Stimulated activated CD4-positive, alpha-beta T cell treated with anti-CD3 and anti-CD28 coated beads, Interleukin-12 subunit alpha, Interleukin-12 subunit beta, amount 100 ng/mL, for 4 hours (primary cell): ENCODE measurements at places on chromosomes 6 and 20.
A peak's percentile ranks its signal among the peaks of the same experiment; 100 is the strongest.

DNA sequence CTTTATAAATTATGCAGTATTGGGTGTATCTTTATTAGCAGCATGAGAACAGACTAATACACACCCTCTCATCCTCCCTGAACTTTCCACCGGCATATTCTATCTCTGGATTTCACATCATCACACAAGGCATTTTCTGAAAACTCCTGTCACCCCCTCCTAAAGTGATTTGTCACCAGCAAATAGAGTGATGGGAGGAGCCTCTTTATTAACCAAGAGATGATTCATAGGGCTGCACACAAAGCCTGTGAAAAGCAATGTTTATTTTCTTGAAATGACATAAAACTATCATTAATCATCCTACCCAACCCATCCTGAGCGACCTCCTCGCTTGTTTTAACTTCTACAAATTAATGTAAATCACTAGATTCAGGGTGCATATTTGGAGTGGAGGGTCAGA lies 394.7 kb upstream of the SULF2 start:
- no peak for DNase-seq

DNA sequence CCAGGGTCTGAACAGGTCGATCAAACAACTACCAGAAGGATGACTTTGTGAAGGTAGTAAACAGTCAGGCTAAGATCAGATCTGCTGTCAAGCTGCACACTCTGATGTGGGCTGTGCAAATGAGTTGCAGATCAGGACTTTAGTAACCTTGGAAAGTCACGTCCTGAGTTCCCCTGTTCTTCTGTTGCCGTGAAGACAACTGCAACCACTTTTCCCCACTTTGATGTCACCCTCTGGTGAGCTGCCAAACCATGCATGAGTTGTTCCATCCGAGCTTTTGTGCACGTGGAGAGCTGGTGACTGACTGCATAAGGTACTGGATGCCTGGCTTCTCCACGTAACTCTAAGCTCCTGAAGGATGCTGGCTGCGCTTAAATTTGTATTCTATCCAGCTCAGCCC lies 111.0 kb downstream of the CD83 start:
- peak; percentile 13 for DNase-seq

DNA sequence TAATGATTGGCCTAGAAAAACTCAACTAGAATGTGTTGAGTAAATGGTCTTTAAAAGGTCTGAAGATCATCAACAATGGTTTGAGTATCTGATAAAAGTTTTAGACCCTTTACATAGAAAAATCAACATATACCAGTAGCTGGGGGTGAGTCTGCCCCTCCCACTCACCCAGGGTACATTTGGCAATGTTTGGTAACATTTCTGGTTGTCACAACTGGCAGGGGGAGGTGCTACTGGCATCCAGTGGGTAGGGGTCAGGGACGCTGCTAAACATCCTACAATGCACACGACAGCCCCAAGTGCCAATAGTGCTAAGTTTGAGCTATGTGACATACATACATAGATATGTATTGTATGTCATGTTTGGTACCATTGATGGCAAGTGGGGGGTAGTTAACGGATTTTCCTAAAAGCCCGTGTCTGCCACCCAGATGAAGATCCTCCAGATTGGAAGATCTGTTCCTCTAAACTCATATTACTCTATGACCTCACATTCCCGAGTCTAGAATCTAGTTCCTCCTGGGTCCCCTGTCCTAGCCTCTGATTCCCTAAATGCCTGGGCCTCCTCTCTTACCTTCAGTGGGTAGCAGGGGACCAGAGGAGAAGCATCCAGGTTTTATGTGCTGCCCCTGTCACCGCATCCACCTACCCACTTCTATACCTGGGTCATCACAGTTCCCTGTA lies 2.5 kb upstream of the MMP9 start:
- no peak for DNase-seq

DNA sequence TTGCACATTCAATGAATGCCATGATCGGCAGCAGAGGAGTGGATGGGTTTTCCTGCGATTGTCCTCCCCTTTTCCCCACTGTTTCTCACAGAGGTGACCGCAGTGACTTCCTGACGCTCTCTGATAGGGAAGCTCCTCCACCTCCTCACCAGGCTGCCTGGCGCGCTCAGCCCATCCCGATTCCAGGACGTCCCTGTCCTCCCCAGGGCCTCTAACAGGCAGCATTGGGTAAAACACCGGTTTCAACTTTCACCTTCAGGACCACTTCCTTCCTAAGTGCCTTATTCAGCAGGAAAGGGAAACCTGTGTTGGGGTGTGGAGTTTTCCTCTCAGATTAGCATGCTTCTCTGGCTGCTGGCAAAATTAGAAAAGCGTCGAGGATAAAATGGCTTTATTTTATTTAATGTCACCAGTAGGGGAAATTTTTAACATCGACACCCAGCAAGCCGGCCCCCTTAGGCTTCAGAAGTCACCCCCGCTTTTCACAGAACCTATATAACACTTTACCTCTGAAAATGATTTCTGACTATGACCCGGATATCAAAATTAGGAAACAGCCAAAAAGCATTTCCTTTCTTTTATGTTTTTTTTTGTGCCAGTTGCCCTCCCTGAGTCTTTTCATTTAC lies 570.4 kb upstream of the GJE1 start:
- DNase-seq, result peak; percentile 1

GRCh38 chr6:12147557-12148316 lies 135.6 kb downstream of the HIVEP1 start:
- no peak for DNase-seq

- DNase-seq, result no peak
Observed at GRCh38 chr20:59624401-59624800, 20.1 kb downstream of the PHACTR3 start.

DNA sequence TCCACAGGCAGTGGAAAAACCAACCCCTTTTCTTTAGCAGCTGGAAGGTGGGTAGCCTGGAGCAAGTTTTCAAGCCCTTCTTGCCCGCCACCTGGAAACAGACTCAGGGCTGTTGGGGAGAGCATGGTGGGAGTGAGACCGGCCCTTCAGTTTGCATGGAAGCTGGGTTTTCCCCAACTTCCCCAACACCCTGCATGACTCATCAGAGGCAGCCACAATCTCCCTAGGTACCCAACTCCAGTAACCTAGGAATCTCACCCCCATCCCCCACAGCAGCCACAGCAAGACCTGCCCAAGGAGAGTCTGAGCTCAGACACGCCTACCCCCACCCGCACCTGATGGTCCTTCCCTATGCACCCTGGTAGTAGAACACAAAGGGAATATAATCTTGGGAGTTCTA lies 86.3 kb upstream of the IRAK1BP1 start:
- no peak for DNase-seq

DNA sequence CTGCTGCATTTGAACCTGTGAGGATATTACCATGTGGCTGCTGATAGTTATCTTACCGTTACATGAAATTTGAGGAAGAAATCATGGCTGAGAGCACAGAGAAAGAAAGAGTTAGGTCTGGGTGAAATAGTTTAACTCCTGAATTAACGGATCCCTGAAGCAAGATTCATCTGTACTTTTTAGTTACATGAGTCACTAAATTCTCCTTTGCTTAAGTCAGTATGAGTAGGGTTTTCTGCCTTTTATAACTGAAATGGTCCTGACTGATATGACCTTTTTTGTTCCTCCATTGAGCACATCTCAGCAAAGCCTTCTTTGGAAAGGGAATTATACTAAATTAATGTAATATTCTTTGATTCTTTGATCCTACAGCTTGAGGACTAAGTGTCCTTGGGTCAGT lies 333.3 kb upstream of the ZFP64 start:
- no peak for DNase-seq

GRCh38 chr20:50187403-50188051 lies 3.1 kb upstream of the CEBPB start:
- no peak for DNase-seq

- DNase-seq, result no peak
Observed at GRCh38 chr20:62358171-62359042, 8.7 kb downstream of the LAMA5 start.

DNA sequence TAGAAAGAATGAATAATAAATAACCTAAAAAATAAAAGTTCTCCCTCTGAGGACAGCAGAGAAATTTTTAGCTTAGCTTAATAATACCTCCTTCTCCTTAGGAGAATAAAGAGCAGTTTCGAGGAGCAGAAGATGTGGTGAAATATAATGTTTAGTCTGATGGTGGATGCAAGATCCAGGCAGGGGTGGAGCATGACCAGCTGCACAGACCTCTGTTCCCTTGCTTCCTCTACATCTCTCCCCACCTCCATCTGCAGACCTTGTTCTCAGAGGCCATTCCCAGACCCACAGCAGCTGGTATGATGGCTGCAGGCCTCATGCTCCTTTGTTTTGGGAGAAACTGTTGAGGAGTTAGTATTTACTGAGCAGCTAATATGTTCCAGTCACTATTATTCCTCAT lies 1.5 kb downstream of the BTN3A2 start:
- DNase-seq, result no peak

DNA sequence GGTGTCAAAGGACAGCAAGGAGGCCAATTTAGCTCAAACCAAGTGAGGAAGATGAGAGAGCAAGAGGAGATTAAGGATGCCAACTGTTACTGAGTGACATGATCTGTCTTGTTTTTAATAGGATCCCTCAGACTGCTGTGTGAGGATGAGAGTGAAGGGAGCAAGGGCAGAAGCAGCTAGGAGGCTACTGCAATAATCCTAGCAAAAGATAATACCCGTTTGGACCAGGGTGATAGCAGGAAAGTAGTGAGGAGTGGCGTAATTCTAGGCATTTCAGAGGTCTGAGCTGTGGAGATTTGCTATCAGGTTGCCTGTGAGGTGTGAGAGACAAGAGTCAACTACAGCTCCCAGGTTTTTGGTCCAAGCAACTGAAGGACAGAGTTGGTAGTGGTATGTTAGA lies 14.7 kb downstream of the UBE2V1 start:
- DNase-seq, result no peak

DNA sequence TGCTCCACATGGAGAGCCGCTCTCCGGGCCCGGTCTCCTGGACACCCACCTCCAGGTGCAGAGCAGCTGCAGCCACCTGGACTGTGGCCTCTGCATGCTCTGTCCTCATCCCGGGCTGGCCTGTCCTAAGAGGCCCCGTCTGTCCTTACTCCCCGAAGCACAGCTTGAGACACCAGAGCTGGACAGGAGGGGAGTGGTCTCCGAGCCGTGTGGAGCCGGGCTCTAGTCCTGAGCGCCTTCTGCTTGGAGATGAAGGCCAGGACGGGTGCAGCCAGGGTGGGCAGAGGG lies 6.7 kb upstream of the NTSR1 start:
- DNase-seq, result no peak

GRCh38 chr6:88047510-88048150 lies at the start of gene SPACA1:
Gene SPACA1, plus strand, starts transcription at chr6:88047841. Its CDS starts 65 bp downstream, at chr6:88047906.
- no peak for DNase-seq

DNA sequence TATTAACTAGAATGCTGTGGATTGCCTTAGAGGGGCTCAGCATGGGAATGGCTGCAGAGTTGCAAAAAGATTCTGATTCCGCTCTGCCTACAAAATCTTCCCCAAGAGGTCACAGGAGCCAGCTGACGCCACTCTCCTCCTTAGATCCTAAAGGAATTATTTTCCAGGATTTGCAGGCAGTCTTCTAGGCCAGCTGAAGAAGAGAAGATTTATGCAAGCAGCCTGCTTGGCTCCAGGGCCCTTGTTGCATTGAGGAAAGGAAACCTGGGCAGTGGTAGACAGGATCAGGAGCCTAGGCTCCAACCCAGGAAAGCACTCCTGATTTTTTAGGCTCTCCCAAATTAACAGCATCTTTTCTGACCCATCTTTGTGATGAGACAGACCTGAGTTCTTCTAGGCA lies 245.8 kb downstream of the PKHD1 start:
- no peak for DNase-seq

- DNase-seq, result peak; percentile 30
Observed at GRCh38 chr20:52312132-52312729, 120.7 kb upstream of the ZFP64 start.

DNA sequence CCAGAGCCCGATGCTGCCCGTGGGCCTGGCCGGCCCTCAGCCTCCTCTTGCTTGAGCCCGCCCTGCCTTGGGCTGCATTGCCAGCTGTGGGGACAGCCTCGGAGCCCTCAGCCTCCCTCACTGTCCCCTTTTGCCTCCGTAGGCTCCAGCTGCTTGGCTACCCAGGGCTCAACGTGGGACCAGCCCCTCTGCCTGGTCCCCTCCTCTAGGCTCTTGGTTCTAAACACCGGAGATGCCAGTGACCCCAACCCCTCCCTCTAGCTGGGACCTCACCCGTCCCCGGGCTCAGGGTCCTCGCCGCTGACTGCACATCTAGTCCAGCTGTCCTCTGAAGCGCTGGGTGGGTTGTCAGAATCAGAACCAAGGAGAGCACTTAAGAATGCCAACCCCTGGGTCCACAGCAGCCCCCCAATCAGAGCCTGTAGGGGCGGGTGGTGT lies 345.2 kb downstream of the ZFAND3 start:
- DNase-seq, result no peak

DNA sequence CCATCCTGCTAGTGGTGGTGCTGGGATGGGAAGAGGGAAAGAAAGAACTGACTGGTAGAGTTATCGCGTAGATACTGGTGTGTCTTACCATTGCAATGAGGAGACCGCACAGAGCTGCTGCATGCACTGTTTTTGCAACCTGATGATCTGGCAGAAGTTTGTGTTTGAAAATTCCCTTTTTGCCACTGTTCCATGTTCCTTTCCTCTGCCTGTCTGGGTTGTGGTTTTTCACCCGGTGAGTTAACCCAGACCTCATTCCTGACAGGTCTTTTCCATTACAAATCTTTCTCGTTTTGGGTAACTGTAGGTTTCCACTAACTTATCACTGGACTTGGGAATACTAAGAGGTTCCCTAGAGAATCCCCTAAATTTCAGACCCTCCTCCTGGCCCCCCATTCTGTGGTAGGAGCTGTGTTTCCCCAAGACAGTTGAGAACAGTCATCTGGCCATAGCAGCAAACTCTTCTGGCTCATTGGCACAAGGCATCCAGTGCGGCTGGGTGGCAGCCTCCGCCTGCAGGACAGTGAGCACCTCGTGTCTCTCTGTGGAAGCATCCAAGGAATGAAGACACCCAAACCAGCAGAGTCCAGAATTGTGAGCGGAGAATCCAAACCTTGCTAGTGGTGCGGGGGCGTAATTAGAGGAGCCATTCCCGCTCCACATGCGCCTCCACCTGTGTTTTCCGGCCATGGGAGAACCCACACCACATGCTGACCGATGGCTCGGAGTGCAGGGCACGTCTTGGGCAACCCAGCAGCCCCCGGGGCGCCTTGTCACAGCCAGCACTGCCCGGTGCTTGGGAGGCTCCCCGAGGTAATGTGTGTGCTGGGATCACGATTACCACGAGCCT lies 32.8 kb downstream of the ERMARD start:
- DNase-seq, result no peak

- DNase-seq, result no peak
Observed at GRCh38 chr20:19617256-19617655, 140.8 kb upstream of the RIN2 start.

GRCh38 chr6:108526739-108527174 lies 34.0 kb upstream of the FOXO3 start:
- no peak for DNase-seq

GRCh38 chr20:40666336-40666735 lies 22.7 kb downstream of the MAFB start:
- no peak for DNase-seq
